Caco-2 (cell line): ENCODE measurements at places on chromosomes 11 and 22.

GRCh38 chr11:123560006-123560405, 94.4 kb downstream of the SCN3B start:
- DNase-seq: no peak

DNA sequence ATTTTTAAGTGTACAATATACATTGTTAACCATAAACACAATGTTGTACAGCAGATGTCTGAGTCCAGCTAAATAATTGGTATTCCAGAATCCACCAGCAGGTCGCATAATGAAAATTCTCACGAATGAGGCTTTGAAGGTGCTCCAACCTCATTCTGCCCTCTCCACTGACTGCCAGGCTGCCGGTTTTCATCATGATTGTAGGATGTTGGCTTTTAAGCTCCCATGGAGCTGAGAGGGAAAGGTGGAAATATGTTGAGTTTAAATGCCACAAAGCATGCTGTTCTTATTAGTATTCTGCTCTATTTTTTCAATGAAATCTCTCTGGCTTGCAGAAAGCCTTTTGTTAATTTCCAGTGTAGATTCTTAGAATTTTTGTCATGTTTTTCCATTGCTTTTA, 337.2 kb upstream of the DDI1 start:
- DNase-seq: peak; percentile 20

DNA sequence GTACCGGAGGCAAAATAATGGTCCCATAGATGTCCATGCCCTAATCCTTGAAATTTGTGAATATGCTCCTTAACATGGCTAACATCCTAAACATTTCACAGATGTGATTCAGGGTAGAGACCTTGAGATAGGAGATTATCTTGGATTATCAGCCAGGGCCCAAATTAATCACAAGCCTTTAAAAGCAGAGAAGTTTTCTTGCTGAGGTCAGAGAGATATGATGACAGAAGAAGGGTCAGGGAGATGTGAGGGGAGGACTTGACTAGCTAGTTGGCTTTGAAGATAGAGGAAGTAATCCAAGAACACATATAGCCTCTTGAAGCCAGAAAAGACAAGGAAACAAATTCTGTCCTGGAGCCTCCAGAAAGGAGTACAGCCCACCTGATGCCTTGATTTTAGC, 19.1 kb upstream of the FDX1 start:
- no peak for DNase-seq

GRCh38 chr22:24181996-24182899, 961 bp downstream of the SUSD2 start:
- no peak for DNase-seq

- no peak for DNase-seq
These were observed 168.6 kb upstream of the UBASH3B start for GRCh38 chr11:122486793-122487495.

DNA sequence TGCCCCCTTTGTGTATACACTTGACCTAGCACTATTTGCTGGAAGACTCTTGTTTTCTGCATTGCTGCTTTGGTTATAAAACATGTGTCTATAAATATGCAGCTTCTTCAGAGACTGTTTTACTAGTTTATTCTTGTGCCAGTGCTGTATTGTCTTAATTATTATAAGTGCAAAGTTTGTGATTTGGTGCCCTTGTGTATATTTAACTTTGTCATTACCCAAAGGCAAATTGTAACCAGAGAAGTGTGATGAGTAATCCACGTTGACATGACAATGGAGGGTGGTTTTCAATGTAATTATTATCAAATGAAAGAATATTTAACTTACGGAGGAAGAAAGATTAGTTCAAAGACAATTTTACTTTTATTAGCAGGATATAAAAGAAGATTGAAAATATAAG, 75.0 kb upstream of the PRODH start:
- no peak for DNase-seq

- no peak for DNase-seq
These were observed 78.7 kb downstream of the PIWIL3 start for GRCh38 chr22:24695561-24696511.

GRCh38 chr11:1919391-1920127, at the start of gene TNNT3:
TSS of gene TNNT3 (plus strand) at chr11:1919703. CDS start at chr11:1922875, 3,172 bp downstream.
- no peak for DNase-seq
